ENCODE measurements at places on chromosomes 2 and 18.

GRCh38 chr2:792687-793086, 115.5 kb upstream of the TMEM18 start:
- no peak for DNase-seq

DNA sequence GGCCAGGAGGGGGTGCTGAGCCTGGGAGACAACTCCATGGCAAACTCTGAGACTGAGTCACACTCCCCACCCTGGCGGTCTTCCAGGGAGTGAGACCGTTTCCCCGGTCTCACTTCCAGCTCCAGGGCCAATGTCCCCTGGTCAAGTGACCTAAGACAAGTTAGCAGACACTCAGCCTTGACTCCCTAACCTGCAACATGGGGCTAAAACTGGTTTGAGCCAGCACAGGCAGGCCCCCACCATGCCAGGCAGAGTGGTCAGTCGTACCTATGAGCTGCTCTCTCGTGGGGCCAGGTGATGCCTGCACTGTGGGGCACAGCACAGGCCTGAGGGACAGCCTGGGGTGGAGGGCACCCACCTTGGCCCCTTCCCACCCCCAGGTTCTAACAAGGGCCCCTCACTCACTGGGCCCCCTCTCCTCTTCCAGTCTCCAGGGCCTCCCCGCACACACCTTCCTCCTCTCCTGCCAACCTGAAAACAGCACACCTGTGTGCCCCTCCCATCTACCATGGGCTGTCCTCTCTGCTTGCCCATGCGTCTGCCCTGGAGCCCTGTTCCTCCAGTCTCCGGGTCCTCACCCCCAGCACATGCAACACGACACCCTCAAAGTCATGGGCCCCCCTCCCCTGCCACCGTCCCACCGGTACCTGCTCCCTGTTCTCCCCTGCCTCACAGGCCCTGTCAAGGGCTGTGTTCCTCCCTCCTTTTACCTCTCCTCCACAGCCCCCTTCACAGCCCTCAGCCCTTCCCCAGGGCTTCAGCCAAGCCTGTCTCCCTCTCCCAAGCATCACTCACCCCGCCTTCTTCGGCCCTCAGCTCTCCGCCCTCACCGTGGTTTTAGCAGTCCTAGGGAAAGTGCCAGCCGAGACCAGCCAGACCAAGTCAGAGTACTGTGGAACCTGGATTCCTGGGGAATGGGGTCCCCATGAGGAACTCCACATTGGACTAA, 1.6 kb downstream of the GPR17 start:
- DNase-seq, result peak; percentile 31

DNA sequence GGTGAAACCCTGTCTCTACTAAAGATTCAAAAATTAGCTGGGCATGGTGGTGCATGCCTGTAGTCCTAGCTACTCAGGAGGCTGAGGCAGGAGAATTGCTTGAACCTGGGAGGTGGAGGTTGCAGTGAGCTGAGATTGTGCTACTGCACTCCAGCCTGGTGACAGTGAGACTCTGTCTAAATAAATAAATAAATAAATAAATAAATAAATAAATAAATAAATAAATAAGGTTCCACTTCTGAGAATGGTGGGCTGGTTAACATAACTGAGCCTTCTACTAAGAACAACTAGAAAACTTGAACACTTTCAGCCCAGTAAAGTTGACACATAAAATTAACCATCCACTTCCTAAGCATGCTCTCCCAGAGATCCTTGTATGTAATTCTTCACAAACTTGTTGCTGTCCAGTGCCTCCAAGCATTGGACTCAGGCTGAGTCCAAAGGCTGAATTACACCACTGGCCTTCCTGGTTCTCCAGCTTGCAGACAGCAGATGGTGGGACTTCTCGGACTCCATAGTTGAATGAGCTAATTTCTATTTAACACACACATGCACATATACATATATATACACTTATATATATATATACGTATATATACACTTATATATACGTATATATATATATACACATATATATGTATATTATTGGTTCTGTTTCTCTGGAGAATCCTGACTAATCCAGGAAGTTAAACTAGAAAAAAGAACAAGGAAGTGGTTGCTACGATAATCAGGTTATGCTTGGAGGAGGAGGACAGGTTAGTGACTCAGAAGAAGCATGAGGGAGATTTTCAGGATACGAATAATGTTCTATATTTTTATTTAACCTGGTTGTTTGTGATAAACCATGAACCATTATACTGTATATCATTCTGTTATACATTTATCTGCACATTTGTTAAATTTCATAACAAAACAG, 348.8 kb downstream of the METTL4 start:
- no peak for DNase-seq

DNA sequence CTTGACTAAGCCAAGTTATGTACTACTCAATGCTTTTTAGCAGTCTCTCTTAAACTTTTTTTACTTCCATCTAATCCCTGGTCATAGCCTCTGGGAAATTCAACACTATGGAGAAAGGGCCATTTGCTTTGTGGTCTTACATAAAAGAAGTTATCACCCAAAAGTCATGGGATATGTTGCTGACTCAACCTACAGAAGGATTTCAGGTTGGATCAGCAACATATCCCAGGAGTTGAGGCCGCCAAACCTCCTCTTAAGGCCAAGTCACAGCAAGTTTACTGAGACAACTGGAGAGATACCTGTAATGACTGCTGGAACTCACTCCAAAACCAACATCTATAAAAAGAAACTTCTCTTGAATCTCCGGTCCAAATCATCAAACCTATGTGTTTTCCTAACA, 141.1 kb downstream of the IRS1 start:
- no peak for DNase-seq

DNA sequence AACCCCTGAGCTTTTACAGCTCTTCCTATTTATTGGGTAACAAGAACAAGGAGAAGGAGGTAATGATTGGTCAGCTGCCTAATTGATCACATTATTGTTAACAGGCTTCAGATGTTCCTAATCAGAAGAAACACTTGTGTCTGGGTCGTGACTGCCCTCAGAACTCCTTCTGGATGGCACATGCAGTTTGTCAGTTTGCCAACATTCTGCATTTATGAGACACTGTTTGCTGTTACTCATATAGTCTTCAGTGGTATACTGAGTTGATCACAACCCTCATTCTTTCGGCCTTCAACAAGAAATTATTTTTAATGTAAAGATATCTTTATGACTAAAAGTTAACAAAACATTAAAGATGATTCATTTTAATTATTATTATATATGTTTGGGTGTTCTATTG, 95.7 kb upstream of the DOCK10 start:
- DNase-seq, result no peak

DNA sequence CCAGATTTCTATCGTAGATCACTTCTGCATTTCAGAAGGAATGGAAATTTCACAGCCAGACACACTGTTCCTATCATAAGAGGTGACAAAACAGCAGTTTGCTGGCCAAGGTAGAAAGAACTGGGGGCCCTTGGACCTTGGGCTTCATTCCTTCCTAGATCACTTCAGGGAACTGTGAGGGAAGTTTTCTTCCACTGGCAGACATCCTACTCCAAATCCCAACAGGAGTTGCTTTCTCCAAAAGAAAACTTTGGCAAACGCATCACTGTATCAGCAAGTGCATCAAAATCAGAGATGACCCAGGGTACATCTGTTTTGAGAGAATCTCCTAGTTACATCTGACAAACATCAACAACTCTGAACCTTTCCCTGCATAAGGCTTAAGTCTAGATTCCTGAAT, 348.4 kb upstream of the KLHL29 start:
- DNase-seq, result no peak

DNA sequence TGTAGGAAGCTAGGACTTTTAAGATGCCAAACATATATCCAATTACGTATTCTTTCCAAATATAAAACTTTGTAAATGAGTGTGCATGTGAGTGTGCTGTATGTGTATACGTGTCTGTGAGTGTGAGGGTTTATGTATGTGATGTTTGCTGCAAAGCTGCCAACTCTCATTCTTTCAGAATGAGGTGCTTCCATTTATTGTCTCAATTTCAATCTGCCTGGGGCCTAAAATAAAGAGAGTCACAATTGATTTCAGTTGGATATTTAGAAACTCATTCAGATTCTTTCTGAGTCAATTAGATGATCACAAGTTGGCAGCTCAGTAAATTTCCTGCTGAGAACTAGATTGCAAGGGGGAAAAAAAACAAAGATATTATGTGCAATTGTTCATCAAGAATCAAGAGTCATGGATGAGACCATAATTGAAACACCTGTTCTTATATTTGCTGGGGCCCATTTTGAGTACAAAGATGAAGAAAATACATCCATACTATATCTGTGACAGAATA, 621.2 kb upstream of the ACVR2A start:
- DNase-seq, result no peak

- no peak for DNase-seq
These were observed 16.6 kb upstream of the PSME4 start for GRCh38 chr2:53987336-53987921.

DNA sequence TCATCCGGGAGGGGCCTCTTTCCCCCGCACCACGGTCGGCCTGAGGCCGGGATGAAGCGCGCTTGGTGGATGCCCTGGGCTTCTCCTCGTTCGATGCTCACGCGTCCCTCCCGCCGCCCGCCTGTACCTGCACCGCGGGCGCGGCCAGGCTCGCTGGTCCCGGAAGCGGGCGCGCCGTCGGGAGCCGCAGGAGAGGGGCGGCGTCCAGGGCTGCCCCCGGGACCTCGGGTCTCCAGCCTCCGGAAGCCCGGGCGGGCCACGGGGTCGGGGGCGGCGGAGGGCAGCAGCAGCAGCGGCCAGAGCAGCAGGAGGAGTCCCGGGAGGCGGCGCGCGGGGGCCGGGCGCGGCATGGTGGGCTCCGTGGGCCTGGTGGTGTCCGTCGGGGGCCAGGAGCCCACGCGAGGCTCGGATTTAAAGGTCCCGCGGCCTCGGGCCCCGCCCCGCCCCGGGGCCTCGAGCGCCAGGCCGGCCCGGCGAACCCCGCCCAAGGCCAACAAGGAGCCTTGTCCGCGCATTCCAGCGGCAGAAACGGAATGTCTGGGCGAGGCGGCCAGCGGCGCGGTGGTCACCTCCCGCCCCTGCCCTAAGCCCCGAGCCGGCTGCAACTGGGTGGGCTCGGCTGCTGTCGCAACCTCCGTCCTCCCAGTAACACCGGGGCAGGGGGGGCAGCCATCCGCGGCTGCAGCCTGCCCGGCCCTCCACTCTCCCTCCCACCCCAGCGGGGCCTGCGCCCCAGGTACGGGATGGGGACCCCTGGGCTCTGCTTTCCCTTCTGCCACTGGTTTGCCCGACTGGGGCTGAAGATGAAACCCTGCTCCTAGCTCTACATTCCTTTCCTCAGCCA, at the start of gene MATN3:
TSS of gene MATN3 (minus strand) at position 387 of the 844 bp plus-strand sequence. CDS start at position 350, 37 bp downstream.
- peak; percentile 52 for DNase-seq

- no peak for DNase-seq
These were observed 338.5 kb upstream of the SETBP1 start for GRCh38 chr18:44342162-44342561.

- DNase-seq, result no peak
These were observed 98.8 kb downstream of the TNS1 start for GRCh38 chr2:217903859-217904613.

DNA sequence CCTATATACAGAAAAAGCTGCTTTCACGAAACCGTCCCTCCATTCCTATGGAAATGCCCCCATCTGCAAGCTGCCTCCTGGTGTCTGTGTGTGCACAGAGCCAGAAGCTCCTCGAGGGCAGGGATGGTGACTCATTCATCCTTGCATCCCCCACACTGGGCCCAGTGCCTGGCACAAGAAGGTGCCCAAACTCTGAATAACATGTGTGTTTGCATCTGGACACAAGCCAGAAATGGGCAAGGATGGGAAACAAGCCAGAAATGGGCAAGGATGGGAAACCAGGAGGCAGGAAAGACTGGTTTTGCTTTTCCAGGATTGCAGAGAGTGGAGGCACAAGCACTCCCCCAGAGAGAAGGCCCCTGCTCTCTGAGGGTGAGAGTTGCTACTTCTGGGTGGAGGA, 313.9 kb downstream of the CELF4 start:
- no peak for DNase-seq
